ENCODE measurements at places on chromosomes 16 and 17. TPM values are rescaled to one million over a fixed set of nuclear protein-coding genes. Genes with fewer than 3 reads are reported as not detected.

ADGRG3 gene
- total RNA-seq, result not detected

CHD9NB gene
- 2.3 TPM for total RNA-seq

HS3ST6 gene
- not detected for total RNA-seq

CETP gene
- not detected for total RNA-seq

CCL17 gene
- not detected for total RNA-seq

DNAI2 gene
- not detected for total RNA-seq

LITAFD gene
- total RNA-seq, result not detected

HEATR9 gene
- total RNA-seq, result not detected

MXRA7 gene
- total RNA-seq, result 166 TPM

PRSS27 gene
- total RNA-seq, result 1.3 TPM

HSPB9 gene
- not detected for total RNA-seq

TNFSF12 gene
- 14.5 TPM for total RNA-seq

CD79B gene
- not detected for total RNA-seq

KRT27 gene
- total RNA-seq, result not detected

AXIN1 gene
- 13.4 TPM for total RNA-seq

NR1D1 gene
- 6.5 TPM for total RNA-seq

TMEM204 gene
- 5.0 TPM for total RNA-seq

GUCY2D gene
- not detected for total RNA-seq

NUP93 gene
- total RNA-seq, result 45.5 TPM

ADCY7 gene
- 26.0 TPM for total RNA-seq

RBFOX1 gene
- total RNA-seq, result not detected

ADAD2 gene
- not detected for total RNA-seq

CD300LB gene
- not detected for total RNA-seq

CD300LG gene
- total RNA-seq, result not detected

SP6 gene
- not detected for total RNA-seq

GPR139 gene
- total RNA-seq, result not detected

CACNG3 gene
- total RNA-seq, result not detected

ADAMTS18 gene
- 0.08 TPM for total RNA-seq

FBXO31 gene
- total RNA-seq, result 30.4 TPM

RGS11 gene
- total RNA-seq, result 1.2 TPM

TEDC2 gene
- 11.7 TPM for total RNA-seq

GPR179 gene
- under 0.01 TPM for total RNA-seq

TNFRSF13B gene
- not detected for total RNA-seq

TP53TG3B gene
- not detected for total RNA-seq

CFAP20 gene
- total RNA-seq, result 35.7 TPM

SLC2A4 gene
- 0.18 TPM for total RNA-seq

SLFN12L gene
- not detected for total RNA-seq

PRDM7 gene
- not detected for total RNA-seq

ST6GALNAC2 gene
- not detected for total RNA-seq

CNGB1 gene
- not detected for total RNA-seq

ACSM2B gene
- not detected for total RNA-seq

TERB1 gene
- total RNA-seq, result 0.08 TPM

CSH2 gene
- total RNA-seq, result not detected

HOXB4 gene
- total RNA-seq, result 7.0 TPM

SYT17 gene
- under 0.01 TPM for total RNA-seq

HBM gene
- not detected for total RNA-seq

OTOA gene
- total RNA-seq, result 0.09 TPM

OSBPL7 gene
- 4.6 TPM for total RNA-seq

TTYH2 gene
- total RNA-seq, result 2.4 TPM

Measured in fibroblast of the aortic adventitia (primary cell).